ELR (cell line): ENCODE measurements at places on chromosomes 1 and 21.

- peak; percentile 50 for DNase-seq
These were observed 45.5 kb downstream of the GNG12 start for GRCh38 chr1:67787746-67788145.

- peak; percentile 89 for DNase-seq
These were observed at the start of gene PLEKHO1 for GRCh38 chr1:150149271-150150132. TSS of gene PLEKHO1 (plus strand) at chr1:150149916. CDS start at chr1:150150258, 342 bp downstream.

- DNase-seq = peak; percentile 98
These were observed 168.5 kb downstream of the PSMG1 start for GRCh38 chr21:39014747-39015146.

DNA sequence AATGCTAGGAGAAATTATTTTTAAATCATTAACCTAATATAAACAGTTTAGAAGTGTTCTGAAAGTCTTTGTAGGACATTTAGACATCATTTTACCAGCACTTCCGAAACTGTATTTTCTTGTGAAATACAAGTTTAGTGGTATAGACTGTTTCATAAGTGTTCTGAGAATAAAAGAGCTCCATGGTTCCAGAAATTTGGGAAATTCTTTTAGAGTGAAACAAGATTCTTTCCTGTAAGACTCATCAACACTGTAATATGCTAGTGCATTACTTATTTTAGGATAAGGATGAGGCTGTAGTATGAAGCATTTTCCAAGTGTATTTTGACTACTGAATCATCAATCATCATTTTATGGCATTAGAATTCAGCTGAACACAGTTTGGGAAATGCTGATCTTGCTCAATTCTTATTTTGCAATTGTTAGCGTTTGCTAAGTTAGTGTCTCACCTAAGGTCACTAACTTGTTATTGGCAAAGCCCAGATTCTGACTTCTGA lies 73.4 kb downstream of the CEP350 start:
- peak; percentile 76 for DNase-seq

DNA sequence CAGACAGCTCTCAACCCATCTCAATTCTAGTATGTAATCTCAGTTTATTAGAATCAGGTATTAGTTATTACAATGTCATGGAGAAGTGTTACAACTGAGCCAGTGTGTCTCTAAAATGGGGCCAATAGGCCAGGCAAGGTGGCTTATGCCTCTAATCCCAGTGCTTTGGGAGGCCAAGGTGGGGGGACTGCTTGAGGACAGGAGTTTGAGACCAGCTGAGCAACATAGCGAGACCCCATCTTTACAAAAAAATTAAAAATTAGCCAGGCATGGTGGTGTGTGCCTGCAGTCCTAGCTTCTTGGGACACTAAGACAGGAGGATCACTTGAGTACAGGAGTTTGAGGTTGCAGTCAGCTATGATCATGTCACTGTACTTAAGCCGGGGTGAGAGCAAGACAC lies 104.9 kb downstream of the BCAR3 start:
- DNase-seq = no peak

GRCh38 chr1:3814771-3815561 lies 18.7 kb upstream of the LRRC47 start:
- no peak for DNase-seq

DNA sequence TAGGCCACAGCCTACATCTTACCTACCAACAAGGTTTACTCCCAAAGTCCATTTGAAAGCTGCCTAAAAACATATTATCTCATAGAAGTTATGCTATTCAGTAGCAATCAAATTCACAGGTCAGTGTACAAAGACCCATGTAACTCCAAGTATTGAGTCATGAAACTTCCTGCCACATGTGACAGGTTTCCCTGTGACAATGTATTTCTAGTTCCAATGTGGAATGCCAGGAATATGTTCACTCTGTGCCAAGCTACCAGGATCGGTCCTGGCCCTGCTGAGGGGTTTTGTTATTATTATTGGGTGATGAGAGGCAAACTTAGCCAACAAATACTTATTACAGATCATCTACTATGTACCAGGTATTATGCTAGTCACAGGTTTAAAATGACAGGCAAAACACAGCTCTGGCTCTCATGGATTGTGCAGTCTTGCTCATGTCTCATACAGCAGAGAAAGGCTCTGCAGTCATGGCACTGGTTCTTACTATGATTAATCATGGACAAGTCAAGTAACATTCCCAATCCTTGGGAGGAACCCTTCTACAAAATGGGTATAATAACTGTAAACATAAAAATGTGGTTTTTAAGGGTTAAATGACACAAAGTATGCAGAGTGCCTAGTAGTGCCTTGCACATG lies 22.5 kb downstream of the DPH5 start:
- DNase-seq = no peak

- no peak for DNase-seq
These were observed 8.6 kb downstream of the GLIS1 start for GRCh38 chr1:53730224-53730865.

DNA sequence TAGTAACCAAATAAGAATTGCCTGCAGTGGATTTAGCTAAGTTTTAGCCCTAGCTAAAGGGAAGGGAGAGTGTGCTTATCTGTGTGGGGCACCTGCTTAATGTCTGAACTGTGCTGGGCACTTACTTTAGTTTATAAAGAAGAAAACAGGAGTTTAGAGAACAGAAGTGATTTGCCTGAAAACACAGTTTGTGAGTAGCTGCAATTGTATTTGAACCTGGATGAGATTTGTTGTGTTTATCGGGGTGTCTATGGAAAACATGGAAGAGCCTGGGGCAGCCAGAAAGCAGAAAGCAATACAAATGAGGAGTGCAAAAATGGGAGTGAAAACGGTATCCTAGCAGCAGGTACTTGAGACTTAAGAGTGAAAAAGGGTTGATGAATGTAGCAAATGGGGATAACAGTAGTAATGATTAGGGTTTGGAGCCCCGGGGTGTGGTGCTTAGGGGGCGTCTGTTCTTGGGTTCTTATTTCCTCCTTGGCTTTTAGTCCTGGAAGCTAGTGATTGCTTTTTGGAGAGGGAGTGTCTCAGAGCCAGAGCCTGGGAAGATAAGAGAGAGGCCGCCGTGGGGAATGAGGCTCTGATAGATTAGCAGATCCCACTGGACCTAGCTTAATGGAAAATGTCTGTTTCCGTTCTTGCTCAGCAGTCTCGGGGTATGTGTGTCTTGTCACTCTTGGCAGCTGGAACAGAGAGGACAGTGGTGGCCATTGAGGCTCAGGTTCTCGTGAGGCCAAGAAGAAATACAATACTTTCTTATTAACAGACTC lies 5.6 kb downstream of the PRCC start:
- no peak for DNase-seq

DNA sequence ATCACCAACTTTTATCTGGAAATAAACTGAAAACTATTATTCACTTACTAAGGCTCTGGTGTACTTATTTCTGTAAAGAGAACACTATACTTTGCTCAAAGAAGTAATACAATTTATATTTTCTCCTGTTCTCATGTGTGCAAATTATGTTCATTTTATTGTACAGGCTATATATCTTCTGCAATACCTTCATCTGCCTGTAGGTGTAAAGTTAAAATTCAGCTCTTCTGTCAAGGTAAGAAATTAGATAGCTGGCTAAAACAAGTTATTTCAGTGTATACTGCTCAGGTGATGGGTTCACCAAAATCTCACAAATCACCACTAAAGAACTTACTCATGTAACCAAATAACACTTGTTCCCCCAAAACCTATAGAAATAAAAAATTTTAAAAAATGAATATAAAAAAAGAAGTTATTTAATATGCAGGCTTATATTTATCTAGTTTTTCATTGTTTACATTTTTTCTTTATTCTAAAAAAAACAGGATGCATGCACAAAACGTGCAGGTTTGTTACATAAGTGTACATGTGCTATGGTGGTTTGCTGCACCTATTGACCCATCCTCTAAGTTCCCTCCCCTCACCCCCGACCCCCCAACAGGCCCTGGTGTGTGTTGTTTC lies 81.5 kb downstream of the PTGER3 start:
- peak; percentile 37 for DNase-seq

DNA sequence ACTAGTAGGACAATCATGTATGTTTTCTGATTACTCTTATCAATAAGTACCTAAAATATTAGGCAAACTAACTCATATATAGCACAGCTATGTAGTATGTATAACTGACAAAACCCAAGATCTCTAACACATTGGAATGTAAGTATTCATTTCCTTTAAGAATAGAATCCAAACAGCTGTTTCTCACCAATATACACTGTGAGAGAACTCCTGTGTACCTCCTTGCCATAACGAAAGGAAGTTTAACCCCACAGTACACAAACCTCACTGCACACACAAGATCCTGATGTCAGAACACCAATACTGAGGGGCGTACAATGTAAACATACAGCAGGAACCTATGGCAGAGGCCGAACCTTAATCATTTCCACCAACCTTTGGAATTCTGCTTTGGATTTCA lies 113.0 kb downstream of the SMYD3 start:
- no peak for DNase-seq

DNA sequence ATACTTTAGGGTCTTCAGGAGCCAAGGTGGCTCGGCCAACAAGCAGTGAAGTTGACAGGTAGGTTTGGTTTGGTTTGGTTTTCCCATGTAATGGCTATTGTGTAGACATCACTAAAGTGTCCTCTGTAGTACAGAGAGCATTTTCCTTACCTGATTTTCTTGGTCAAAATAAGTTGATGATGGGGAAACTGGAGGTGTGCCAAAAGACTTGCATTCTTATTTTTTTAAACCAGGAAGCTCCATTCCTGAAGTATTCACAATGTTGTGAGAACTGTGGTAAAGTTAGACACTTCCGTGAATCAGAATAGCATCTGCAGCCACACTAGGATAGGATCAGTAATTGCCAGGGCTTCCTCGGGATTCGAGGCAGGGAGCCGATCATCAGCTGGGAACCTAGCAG lies 2.9 kb downstream of the ZBTB37 start:
- DNase-seq = no peak

GRCh38 chr1:186996816-186997215 lies 168.1 kb downstream of the PLA2G4A start:
- DNase-seq = no peak

- no peak for DNase-seq
These were observed 54.4 kb downstream of the MRPL39 start for GRCh38 chr21:25552856-25553255.

- peak; percentile 38 for DNase-seq
These were observed 552 bp downstream of the GPATCH4 start for GRCh38 chr1:156600733-156601121.

DNA sequence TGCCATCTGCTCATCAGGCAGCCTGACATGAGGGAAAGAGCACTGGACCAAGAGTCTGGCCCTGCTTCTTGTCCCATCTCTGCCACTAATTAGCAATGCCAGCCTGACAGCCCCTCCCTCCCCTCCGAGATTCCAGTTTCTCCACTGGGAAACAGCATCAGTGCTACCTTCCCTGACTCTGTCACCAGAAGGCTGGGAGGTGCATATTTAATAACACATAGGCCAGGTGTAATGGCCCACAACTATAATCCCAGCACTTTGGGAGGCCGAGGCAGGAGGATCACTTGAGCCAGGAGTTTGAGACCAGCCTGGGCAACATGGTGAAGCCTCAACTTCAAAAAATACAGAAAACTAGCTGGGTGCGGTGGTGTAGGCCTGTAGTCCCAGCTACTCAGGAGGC lies 41.2 kb upstream of the ZBTB40 start:
- no peak for DNase-seq

DNA sequence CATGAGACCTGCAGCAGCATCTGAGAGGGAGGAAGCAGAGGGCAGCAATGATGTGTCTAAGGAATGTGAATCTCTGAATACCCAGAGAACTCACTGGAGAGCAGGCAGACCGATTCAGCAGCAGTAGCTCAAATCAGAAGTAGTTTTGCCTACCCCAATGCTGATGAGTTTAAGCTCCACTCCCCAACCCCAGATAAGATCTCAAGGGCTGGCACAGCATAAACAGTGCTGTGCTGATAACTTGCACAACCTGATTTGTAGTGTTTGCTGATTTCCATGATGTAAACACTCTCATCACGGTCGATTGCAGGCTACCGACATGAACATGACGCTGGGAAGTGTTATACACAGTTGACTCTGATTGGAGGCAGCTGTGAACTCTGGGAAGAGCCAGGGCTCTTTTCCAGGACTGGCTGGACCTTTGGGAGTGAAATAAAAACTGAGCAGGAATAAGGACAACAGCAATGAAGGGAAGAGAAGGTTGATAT lies 11.2 kb upstream of the HMGCS2 start:
- peak; percentile 17 for DNase-seq

GRCh38 chr1:159214149-159214760 lies 9.6 kb downstream of the ACKR1 start:
- peak; percentile 58 for DNase-seq

- DNase-seq = no peak
These were observed 28.7 kb downstream of the PADI3 start for GRCh38 chr1:17277511-17278159.

- no peak for DNase-seq
These were observed 537.4 kb upstream of the ZRANB2 start for GRCh38 chr1:71618191-71618590.

DNA sequence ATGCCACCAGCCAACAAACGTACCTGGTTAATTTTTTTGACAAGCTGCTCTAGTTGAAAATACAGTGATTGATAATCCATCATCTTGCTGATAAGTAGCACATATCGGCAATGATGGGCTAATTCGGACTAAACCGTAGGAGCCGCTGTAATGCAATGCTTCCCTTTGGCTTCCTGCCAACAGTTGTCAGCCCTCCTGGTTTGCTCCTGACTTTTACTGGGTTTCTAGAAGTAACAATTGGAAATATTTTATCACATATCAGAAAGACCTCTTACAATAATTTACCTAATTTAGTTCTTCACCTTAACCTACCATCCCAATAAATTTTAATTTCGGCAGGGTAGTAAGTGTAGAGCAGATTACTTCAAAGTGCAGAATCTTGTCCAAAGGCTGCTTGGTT lies 148.5 kb downstream of the DHRS3 start:
- no peak for DNase-seq

GRCh38 chr1:172180501-172181285 lies 239.8 kb upstream of the C1orf105 start:
- DNase-seq = peak; percentile 56

- no peak for DNase-seq
These were observed 100.5 kb downstream of the TEX35 start for GRCh38 chr1:178613271-178613945.

DNA sequence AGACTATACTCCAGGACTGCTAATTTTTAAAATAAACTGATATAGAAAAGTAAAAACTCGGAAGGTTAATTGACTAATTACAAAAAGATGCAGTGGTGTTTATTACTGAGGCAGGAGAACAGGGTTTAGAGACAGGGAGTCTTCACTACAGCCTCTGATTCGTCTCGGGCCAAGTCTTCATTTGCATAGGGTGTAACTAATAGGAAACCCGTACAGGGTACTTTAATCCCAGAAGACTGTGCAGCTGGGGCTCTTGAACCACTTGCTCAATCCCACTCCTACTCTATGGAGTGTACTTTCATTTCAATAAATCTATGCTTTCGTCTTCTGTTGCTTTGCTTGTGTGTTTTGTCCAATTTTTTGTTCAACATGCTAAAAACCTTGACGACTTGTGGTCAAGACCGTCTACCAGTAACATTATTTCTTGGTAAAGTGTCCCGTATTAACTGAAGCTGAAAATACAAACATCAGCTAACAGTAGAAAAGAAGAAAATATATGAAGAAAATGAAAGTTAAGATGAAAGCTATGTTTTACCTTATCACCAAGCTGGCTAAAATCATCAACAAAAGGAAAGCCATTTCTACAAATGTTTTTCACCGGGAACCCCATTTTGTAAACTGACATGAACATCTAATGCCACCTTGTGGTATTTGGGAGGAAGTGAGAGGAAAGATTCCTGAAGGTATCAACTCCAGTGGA lies 8.0 kb downstream of the SDHB start:
- DNase-seq = peak; percentile 78
